Muscle of back (tissue), 13 donors: ENCODE measurements at places on chromosomes 4 and X. TPM values are rescaled to one million over a fixed set of nuclear protein-coding genes. Genes with fewer than 3 reads are reported as not detected.

Gene AFP
- 0.44 TPM for polyA plus RNA-seq

Gene LINC00632
- 5.5 TPM for polyA plus RNA-seq

Gene NCAPG
- polyA plus RNA-seq: 18.0 TPM

Gene CORIN
- polyA plus RNA-seq: 1.2 TPM

Gene EVC2
- 5.9 TPM for polyA plus RNA-seq

Gene PI4K2B
- 11.0 TPM for polyA plus RNA-seq

Gene SSX4B
- not detected for polyA plus RNA-seq

Gene LRIT3
- polyA plus RNA-seq: 0.16 TPM
